ENCODE measurements at places on chromosomes 7 and 10. TPM values are rescaled to one million over a fixed set of nuclear protein-coding genes. Genes with fewer than 3 reads are reported as not detected.

DNA sequence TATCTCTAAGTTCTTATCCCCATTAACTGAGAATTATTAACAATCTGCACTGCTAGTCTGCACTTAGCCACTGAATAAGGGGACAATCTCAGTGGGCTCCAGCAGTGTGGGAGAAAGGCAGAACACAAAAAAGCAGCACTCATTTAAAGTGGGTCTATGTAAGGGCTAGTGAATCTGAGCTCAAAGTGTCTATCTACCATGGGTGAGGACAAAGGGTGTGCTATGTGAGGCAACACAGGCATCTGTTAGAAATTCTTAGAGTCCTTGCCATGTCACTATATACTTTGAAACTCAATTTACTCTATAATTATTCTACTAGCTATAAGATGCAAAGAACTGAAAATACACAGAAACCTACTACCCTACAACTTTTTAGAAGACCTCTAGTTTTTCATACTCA is 135.8 kb upstream of the TMEM168 start:
- no peak overlapping the region for H3K27ac ChIP-seq
- H3K4me3 ChIP-seq, result no peak overlapping the region
- no peaks in the 10 kb centered on the region for H3K27me3 ChIP-seq
- no peaks in the 10 kb centered on the region for H3K36me3 ChIP-seq

- no peaks in the 10 kb centered on the region for H3K36me3 ChIP-seq
- H3K27me3 ChIP-seq, result peaks cover 4% of the 10 kb centered on the region
- H3K4me3 ChIP-seq, result no peak overlapping the region
- no peaks in the 10 kb centered on the region for H3K4me1 ChIP-seq
- DNase-seq, result no peak
These were observed 30.3 kb upstream of the LSM8 start for GRCh38 chr7:118153551-118154177.

DNA sequence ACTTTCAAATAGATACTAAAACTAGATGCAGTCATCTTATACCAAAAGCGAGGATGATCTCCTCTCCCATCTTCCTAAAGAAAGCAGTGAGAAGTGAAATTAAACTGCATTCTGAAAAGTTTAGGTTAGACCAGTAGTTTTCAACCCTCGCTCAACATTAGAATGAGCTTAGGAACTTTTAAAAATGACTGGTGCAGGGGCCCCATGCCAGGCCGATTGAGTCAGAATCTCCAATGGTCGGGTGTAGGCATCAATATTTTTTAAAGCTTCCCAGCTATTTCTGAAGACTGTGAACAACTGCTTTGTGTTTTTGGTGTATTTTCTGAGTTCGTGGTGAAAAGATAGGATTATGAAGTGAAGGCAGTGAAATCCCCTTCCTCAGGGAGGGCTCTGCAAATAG is 146.0 kb downstream of the VTI1A start:
- H3K27me3 ChIP-seq, result no peaks in the 10 kb centered on the region
- H3K36me3 ChIP-seq, result no peaks in the 10 kb centered on the region
- H3K4me3 ChIP-seq, result no peak overlapping the region
- DNase-seq, result no peak

DNA sequence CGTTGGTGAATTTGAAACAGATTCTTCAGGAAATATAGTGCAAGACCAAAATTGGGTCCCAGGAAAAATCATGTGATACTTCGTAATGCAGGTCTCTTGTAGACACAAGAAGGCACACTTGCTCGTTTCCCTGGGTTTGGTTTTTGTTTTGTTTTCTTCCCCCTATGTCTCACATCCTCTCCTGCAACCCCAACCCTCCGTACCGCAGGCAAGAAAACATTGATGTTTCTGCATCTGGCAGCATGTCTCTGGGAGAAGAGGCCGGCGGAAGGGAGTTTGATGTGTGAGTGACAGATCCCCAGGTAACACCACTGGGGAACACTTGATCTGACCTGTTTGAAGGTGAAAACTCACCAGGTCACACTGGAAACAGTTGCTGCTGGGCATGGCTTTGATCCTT is 718.5 kb downstream of the AUTS2 start:
- no peaks in the 10 kb centered on the region for H3K27me3 ChIP-seq
- no peaks in the 10 kb centered on the region for H3K4me1 ChIP-seq
- H3K4me3 ChIP-seq, result no peak overlapping the region
- DNase-seq, result no peak
- H3K27ac ChIP-seq, result no peak overlapping the region

GRCh38 chr10:103969857-103970627 is 3.1 kb downstream of the SLK start:
- H3K27me3 ChIP-seq, result no peaks in the 10 kb centered on the region
- no peak for DNase-seq
- H3K4me1 ChIP-seq, result peaks cover 39% of the 10 kb centered on the region
- H3K36me3 ChIP-seq, result no peaks in the 10 kb centered on the region
- H3K27ac ChIP-seq, result peak overlapping the region; percentile 13

GRCh38 chr7:42198974-42199668 is 37.9 kb downstream of the GLI3 start:
- DNase-seq, result no peak
- no peaks in the 10 kb centered on the region for H3K27me3 ChIP-seq

GRCh38 chr7:151511270-151511669 is 8.4 kb downstream of the RHEB start:
- peaks cover 49% of the 10 kb centered on the region for H3K4me1 ChIP-seq
- no peak overlapping the region for H3K4me3 ChIP-seq
- H3K36me3 ChIP-seq, result no peaks in the 10 kb centered on the region
- DNase-seq, result no peak

- no peaks in the 10 kb centered on the region for H3K27me3 ChIP-seq
- peak overlapping the region; percentile 71 for H3K4me3 ChIP-seq
- H3K4me1 ChIP-seq, result peaks cover 43% of the 10 kb centered on the region
- H3K27ac ChIP-seq, result no peak overlapping the region
- no peak for DNase-seq
- no peaks in the 10 kb centered on the region for H3K36me3 ChIP-seq
These were observed 1.8 kb downstream of the CCDC6 start for GRCh38 chr10:59904426-59905065.

GRCh38 chr7:135197343-135197742 is 14.0 kb downstream of the WDR91 start:
- no peaks in the 10 kb centered on the region for H3K27me3 ChIP-seq
- H3K4me3 ChIP-seq, result no peak overlapping the region
- H3K27ac ChIP-seq, result no peak overlapping the region

- no peak for DNase-seq
- H3K27me3 ChIP-seq, result no peaks in the 10 kb centered on the region
- no peaks in the 10 kb centered on the region for H3K36me3 ChIP-seq
- no peak overlapping the region for H3K4me3 ChIP-seq
These were observed 112.6 kb downstream of the AUTS2 start for GRCh38 chr7:69710768-69711438.

GRCh38 chr7:1912593-1913465 is 242.8 kb downstream of the ELFN1 start:
- no peak overlapping the region for H3K27ac ChIP-seq
- H3K36me3 ChIP-seq, result no peaks in the 10 kb centered on the region
- H3K27me3 ChIP-seq, result no peaks in the 10 kb centered on the region
- no peak overlapping the region for H3K4me3 ChIP-seq
- H3K4me1 ChIP-seq, result no peaks in the 10 kb centered on the region
- no peak for DNase-seq

DNA sequence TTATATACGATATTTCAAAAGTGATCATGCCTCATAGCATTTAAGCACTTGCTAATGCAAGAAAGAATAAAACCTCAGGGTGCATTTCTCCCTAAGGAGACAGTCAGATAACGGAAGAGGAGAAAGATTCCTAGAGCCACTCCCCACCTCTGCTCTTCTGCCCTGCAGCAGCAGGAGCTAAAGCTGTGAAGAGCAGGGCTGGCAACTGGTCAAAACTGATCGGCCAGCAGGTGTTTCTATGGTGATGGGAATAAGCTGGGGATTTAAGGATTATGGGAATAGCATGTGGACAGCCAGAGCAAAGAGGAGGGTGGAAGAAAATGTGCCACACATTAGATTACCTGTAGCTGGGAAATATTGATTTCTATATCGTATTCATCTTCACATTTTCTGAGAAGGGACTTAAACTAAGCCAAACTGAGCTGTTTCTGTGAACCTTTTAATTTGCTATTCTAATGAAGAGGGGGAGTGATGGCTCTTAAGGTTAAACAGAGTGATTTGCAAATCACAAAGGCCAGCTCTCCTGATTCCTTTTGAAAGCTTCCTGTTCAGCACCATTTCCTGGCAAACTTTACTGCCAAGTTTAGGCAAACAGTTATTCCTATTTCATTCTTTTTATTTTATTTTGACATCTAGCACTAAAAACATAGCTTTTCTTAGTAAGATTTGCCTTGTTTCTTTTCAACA is 268.9 kb upstream of the PFKP start:
- no peaks in the 10 kb centered on the region for H3K36me3 ChIP-seq
- no peaks in the 10 kb centered on the region for H3K4me1 ChIP-seq
- H3K27me3 ChIP-seq, result no peaks in the 10 kb centered on the region
- H3K27ac ChIP-seq, result no peak overlapping the region
- H3K4me3 ChIP-seq, result no peak overlapping the region

DNA sequence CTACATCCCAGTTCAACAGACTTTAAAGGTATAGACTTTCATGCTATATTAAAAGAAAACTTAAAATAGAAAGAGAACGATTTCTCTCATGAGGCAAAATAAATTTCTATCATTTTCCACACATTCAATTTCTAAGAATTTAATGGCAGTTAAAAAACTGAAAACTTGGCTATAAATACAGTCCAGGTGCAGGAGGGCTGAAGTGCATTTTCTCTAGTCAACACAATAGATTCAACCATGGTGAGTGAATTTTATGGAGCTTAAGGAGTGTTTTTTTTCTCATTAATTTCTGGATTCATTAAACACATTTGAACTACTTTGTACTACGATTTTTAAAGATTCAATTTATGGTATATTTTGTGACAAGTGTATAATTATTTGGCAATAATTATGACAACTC is 240.8 kb upstream of the SLC26A5 start:
- H3K4me3 ChIP-seq, result no peak overlapping the region
- no peaks in the 10 kb centered on the region for H3K27me3 ChIP-seq
- no peak for DNase-seq
- H3K4me1 ChIP-seq, result no peaks in the 10 kb centered on the region
- H3K27ac ChIP-seq, result no peak overlapping the region

DNA sequence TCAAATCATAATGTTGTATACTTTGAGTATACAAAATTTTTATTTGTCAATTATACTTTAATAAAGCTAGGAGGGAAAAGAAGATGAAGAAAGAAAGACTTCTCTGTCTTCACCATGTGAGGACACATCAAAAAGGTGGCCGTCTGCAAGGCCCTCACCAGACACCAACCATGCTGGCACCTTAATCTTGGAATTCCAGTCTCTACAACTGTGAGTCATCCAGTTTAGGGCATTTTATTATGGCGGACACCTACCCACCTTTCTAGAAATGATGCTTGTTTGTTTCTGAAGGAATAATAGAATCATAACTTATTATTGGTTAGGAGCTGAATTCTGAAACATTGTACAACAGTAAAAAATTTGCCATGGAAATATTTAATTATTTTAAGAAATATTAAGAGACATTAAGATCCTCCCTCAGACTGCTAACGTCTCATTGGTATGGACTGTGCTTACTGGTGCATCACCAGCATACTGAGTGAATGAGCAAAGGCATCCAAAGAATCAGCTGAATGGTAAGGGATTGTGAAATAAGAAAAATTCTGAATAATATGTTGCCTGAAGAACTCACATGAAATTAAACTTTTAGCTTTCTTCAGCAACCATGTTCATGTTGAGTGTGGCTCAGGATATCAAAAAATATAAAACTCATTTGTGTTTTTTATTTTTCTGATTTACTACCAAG is 536.6 kb downstream of the HTR7 start:
- no peak overlapping the region for H3K4me3 ChIP-seq
- DNase-seq, result no peak
- no peaks in the 10 kb centered on the region for H3K36me3 ChIP-seq
- no peak overlapping the region for H3K27ac ChIP-seq

DNA sequence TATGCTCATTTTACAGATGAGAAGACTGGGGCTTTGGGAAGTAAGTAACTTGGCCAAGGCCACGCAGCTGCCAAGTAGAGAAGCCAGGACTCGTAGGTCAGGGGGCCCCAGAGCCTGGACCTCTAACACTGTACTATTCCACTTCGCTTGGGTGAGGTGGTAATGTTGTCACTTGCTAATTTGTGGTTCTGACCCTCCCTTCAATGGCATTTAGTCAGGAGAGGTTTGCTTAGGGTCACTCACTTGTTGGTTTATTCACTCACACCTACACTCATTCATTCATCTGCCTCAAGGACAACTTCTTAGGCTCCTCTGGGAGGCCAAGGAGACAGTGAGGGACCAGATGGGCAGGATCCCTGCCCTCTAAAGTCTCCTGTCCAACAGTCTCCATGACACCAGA is 21.3 kb downstream of the BTBD16 start:
- no peaks in the 10 kb centered on the region for H3K36me3 ChIP-seq
- H3K27me3 ChIP-seq, result no peaks in the 10 kb centered on the region
- H3K4me3 ChIP-seq, result no peak overlapping the region
- peaks cover 13% of the 10 kb centered on the region for H3K4me1 ChIP-seq
- H3K27ac ChIP-seq, result no peak overlapping the region

DNA sequence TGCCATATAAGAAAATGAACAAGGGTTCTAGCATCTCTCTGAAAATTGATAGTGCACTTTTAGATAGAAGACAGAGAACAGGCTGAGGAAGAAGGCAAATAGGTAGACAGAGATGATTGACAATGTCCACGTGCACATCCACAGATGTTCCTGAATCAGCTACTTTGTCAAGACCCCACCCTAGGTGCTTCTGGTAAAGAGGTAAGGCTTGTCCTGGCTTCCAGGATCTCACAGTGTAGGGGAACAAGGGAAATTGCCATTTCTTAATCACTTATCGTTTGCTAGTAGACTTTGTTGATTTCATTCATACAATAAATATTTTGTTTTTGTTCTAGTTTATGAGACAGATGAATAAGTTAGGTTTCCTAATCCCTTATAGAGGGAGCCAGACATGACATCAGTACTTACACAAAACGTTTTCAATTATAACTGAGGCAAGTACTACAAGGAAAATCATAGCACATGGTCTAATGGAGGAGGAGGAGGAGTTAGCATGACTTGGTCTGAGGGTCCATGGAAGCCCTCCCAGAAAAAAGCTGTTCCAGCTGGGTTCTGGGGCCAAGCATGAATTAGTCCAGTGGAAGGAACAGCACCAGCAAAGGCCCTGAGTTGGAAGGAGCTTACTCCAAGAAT is 115.9 kb upstream of the ARID5B start:
- no peak for DNase-seq
- no peaks in the 10 kb centered on the region for H3K27me3 ChIP-seq
- H3K27ac ChIP-seq, result peak overlapping the region; percentile 47
- H3K36me3 ChIP-seq, result no peaks in the 10 kb centered on the region

GRCh38 chr10:71825217-71825616 is 25.8 kb downstream of the PSAP start:
- H3K27me3 ChIP-seq, result no peaks in the 10 kb centered on the region
- peaks cover 75% of the 10 kb centered on the region for H3K36me3 ChIP-seq
- no peaks in the 10 kb centered on the region for H3K4me1 ChIP-seq
- no peak overlapping the region for H3K27ac ChIP-seq
- DNase-seq, result no peak

GRCh38 chr7:151416941-151417315 is 7.1 kb upstream of the WDR86 start:
- H3K4me1 ChIP-seq, result no peaks in the 10 kb centered on the region
- H3K27ac ChIP-seq, result no peak overlapping the region
- H3K36me3 ChIP-seq, result no peaks in the 10 kb centered on the region
- H3K4me3 ChIP-seq, result no peak overlapping the region

The GPR146 gene
- total RNA-seq, result 0.70 TPM

The ECHDC3 gene
- total RNA-seq, result 0.71 TPM

The ACSL5 gene
- total RNA-seq, result 53.7 TPM

The ZKSCAN1 gene
- total RNA-seq, result 48.4 TPM

The KIF5B gene
- 97.4 TPM for total RNA-seq

The NOLC1 gene
- 304 TPM for total RNA-seq

The CNNM1 gene
- total RNA-seq, result 0.11 TPM

The TMEM140 gene
- total RNA-seq, result 6.6 TPM

The FBXO24 gene
- total RNA-seq, result 0.47 TPM

The TUBAL3 gene
- total RNA-seq, result not detected
